ENCODE measurements at places on chromosomes 16 and 17.

- DNase-seq = no peak
- no peaks in the 10 kb centered on the region for H3K27me3 ChIP-seq
- peaks cover 24% of the 10 kb centered on the region for H3K4me1 ChIP-seq
- no peak overlapping the region for H3K4me3 ChIP-seq
- H3K36me3 ChIP-seq = peaks cover 20% of the 10 kb centered on the region
- H3K27ac ChIP-seq = peak overlapping the region; percentile 77
These were observed 35.3 kb downstream of the LDHD start for GRCh38 chr16:75081179-75081859.

DNA sequence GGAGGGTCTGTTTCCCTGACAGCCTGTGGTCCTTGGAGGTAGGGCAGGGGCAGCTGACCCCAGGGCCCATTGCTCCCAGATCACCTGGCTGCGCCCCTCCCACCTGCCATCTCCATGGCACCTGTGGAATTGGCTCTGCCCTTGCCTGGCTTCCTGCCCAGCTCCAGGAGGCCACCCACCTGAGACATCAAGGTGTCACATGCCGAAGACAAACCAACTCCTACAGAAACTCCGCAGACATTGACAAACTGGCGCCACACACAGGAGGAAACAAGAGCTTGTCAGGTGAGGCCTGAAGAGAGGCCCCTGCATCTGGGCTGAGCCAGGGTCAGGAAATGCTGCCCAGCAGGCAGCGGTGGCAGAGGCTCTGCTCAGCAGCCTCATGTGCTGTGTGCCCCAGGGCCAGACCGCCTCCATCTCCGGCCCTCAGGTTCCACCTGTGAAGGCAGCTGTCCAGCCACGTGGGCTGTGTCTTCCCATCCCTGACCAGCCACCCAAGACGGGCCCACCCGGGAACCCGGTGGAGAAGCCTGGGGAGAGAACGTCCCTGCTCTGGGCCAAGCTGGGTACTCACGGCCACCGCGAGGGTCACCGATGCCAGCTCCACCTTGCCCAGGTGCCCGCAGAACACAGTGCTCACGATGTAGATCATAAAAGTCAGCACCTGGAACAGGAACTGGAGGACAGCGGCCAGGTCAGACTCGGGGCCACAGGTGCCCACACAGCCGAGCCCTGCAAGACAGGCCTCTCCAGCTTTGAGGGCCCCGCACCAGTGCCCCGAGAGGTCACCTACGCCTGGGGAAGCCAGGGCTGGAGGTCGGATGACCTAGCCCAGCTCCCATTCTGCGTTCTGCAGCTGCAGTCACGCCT is 1.6 kb downstream of the SLC47A2 start:
- no peak overlapping the region for H3K4me3 ChIP-seq
- no peaks in the 10 kb centered on the region for H3K36me3 ChIP-seq
- DNase-seq = no peak

DNA sequence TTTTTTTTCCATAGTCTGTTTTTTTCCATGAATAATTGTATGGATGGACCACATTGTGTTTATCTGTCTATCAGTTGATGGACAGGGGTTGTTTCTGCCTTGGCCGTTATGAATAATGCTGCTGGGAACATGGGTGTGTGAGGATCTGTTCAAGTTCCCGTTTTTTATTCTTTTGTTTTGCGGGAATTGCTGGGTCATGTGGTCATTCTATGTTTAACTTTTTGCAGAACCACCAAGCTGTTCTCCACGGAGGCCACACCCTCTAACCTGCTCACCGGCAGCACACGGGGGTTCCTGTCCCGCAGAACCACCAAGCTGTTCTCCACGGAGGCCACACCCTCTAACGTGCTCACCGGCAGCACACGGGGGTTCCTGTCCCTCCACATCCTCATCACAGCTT is 5.9 kb upstream of the MSLN start:
- peaks cover 6% of the 10 kb centered on the region for H3K27me3 ChIP-seq
- no peak overlapping the region for H3K4me3 ChIP-seq
- no peaks in the 10 kb centered on the region for H3K36me3 ChIP-seq
- no peak overlapping the region for H3K27ac ChIP-seq

- H3K27ac ChIP-seq = no peak overlapping the region
- no peak for DNase-seq
- H3K27me3 ChIP-seq = peaks cover 8% of the 10 kb centered on the region
- peaks cover 23% of the 10 kb centered on the region for H3K4me1 ChIP-seq
- peaks cover 24% of the 10 kb centered on the region for H3K36me3 ChIP-seq
- no peak overlapping the region for H3K4me3 ChIP-seq
These were observed 150.1 kb downstream of the CYB561 start for GRCh38 chr17:63295839-63296590.
